Activated naive CD8-positive, alpha-beta T cell treated with anti-CD3 and anti-CD28 coated beads, Interleukin-2, amount 50 U/mL, for 24 hours (primary cell): ENCODE measurements at places on chromosomes 2 and 18.

GRCh38 chr2:181468811-181469210 lies 11.6 kb downstream of the ITGA4 start:
- no peak for DNase-seq

GRCh38 chr2:69116438-69116837 lies 103.5 kb downstream of the ANTXR1 start:
- DNase-seq, result no peak

- DNase-seq, result no peak
These were observed 68.0 kb downstream of the BOLA3 start for GRCh38 chr2:74079522-74080341.

GRCh38 chr2:201854841-201855240 lies 48.5 kb downstream of the CDK15 start:
- DNase-seq, result no peak

GRCh38 chr2:126381091-126381490 lies 274.9 kb upstream of the GYPC start:
- DNase-seq, result no peak

DNA sequence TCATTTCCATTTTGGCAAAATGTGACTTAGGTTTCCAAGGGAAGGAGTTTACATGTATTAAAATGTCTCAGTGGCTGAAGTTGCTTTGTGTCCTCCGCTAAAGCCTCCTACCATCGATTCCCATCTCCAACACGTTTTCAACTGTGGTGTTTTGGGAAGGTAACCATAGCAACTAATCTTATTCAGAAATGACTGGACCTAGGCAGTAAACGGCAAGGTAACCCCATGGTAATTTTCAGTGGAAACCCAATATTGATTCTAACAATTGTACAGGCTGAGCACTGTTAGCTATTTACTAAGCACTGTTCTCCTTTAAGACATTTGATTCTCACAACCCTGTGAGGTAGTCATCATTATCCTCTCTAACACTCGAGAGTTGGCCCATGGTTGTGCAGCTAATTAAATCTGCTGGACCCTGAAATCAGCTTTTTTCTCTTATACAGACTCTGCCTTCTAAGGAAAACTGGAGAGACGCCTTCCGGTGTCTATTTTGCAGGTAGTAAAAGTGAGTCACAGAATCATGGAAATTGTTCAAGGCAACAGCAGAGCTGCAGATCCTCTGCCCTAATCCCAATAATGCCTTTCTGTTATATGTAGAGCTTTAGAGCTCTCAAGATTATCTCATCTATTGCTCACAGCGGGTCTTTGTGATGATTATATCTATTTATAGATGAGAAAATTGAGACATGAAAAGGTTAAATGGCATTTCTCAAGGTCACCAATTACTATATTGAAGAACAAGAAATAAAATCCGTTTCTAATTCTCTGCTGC lies 36.2 kb downstream of the FASTKD2 start:
- DNase-seq, result no peak

GRCh38 chr2:224545884-224546644 lies 39.1 kb downstream of the CUL3 start:
- DNase-seq, result no peak

DNA sequence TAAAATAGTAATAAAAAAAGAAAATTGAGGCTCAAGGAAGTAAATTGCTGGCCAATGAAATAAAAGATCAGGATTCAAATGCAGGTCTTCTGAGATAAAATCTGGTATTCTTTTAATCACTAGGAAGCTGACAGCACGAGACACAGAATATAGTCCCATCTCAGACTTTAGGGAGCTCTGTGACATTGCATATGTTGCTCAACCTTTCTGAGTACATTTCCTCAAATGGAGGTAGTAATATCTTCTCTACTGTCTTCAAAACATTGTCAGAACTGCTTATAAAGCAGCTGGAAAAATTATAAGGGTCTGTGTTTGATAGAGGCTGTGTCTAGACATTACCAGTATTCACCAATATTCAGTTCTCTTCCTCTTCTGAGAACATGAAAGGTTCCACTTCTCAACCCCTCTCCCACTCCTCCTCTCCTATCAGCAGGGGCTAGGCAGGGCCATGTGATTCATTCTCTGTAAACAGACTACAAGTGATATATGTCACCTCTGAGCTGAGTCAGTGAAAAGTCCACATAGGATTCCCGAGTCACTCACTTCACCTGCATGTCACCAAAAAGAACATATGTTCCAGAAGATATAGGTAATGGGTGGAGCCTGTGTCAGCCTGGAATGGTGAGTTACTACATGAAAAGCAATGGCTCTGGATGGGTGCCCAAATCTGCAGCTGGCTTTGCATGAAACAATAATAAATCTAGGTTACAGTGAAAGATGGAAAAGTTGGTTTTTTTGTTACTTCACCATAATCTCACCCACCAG lies 7.1 kb downstream of the KCNE4 start:
- DNase-seq, result no peak

DNA sequence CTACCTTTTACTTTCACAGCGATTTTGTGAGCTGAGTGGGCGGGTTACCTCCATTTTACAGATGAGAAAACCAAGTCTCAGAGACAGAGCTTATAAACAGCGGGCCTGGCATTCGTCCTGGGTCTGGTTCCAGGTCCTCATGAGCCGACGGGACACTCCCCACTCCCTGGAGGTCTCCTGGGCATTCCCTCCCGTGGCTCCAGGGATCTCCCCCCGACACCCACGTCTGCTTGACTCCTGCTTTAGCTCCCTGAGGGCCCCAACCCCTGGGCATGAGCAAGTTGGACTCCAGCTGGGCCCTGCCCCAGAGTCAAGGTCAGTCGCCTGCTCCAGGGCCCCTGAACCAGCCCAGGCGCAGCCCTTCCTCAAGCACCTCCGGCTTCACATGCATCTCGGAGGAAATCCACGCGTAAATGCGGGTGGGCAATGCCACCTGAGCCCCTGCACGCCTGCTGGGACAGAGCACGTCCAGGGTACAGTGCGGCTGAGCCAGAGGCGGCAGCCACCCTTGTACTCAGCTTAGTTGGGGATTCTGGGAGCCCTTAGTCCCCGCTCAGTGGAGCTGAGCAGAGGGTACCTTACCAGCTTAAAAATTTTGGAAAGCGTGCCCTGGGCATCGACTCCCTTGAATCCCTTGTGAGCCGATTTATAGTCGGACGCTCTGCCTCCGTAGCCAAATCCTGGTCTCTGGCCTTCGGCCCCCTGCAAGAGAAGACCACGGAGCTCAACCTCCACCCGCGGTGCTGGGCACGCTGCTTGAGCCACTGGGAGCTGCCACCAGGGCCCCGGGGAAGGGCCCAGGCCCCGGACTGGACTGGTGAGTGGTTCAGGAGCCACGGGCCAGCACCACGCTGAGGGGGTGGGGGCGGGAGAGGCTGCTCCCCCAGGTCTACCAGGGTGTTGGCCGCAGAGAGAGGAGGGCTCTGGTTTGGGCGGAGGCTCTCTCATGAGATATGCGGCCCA lies 148.1 kb downstream of the MBP start:
- no peak for DNase-seq

GRCh38 chr2:109601783-109602182 lies 12.0 kb downstream of the SEPTIN10 start:
- DNase-seq, result no peak

- no peak for DNase-seq
These were observed 13.8 kb downstream of the HS1BP3 start for GRCh38 chr2:20637147-20637546.

DNA sequence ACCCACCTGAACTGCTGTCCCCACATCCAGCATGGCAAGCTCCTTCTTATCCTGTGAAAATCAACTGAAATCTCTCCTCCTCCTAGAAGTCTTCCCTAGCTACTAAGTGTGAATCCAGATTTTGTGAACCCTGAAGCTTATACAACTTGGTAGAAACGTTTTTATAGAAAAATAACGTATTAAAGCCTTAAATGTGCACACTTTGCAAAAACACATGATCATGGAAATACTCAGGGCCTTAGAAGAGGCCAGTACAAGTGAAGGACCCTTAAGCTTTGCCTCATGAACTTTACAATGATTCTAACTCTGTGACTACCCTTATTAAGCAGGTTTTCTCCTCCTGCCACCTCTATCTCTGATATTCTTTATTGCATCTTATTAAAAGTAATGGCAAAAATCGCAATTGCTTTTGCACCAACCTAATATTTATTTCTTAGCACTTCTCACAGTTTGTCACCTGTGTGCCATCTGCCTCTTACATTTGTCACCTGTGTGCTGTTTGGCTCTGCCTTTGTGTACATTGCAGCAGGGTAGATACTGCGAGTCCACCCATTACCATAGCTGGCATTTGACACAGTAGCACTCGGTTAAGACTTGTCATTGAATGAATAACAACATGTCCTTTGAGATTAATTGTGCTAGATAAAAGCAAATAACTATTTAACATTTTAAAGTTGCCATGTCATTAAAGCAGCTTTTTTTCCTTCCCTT lies 42.2 kb downstream of the FRZB start:
- DNase-seq, result no peak

DNA sequence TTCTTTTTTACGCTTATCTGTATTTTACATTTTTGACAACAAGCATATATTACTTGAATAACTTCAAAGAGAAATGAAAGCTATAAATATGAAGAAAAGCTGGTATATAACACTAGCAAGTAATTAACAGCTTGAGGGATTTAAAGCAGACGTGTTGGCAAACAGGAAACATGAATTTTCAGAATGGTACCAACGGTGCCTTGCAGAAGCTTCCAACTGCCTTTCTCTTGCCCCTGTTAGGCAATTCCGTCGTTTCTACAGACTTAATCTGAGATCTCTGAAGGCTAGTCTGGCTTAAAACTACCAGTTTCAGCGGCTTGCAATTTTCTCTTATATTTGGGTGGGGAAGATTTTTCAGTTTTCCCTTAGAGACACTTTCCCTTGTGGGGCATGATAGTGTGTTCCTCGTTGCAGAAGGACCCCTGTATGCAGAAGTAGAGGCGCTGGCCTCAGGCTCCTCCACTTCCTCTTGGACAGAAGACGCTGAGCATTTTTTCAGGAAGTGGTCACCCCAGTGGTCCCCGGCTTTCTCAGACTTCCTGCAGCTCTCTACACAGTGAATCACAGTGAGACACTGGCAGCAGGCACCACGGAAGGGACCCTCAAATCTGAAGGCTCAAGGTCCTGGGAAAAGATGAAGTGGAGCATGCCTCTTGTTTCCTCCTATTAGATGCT lies 56.2 kb upstream of the SLC16A14 start:
- peak; percentile 29 for DNase-seq

DNA sequence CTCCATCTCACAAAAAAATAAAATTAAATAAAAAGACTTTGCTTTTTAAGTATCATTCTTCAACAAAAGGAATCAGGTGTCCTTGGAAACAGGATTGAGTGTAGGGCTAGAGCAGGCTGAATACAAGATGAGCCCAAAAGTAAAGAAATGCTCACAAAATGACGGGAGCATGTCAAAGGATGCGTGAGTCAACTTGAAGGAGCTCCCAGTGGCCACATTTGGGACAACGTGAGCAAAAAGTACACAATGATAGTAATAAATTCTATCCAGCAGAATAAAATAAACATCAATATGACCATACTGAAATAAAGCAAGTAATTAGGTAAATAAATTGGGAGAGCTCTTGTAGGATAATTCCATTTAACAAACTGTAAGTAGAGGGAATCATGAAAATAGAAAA lies 220.7 kb downstream of the PHLPP1 start:
- no peak for DNase-seq

- DNase-seq, result peak; percentile 73
These were observed 27.2 kb upstream of the PTPN2 start for GRCh38 chr18:12911025-12911928.

DNA sequence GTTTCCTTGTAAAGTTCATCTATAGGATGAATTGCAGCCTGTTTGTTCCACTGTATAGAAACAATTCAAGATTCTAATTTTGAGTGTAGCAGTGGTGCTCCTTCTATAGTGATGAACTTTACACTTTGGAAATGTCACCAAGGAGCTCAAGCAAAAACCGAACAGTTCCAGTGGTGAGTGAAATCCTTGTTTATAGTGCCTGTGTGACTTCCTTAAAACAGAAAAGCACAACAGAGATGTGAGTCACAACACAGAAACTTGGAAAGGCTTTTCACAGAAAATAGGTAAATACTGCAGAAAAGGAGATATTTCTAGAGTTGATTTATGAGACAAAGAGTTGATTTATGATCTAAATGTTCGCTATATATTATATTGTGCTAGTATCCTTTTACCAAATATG lies 482.0 kb downstream of the PTPRM start:
- no peak for DNase-seq

DNA sequence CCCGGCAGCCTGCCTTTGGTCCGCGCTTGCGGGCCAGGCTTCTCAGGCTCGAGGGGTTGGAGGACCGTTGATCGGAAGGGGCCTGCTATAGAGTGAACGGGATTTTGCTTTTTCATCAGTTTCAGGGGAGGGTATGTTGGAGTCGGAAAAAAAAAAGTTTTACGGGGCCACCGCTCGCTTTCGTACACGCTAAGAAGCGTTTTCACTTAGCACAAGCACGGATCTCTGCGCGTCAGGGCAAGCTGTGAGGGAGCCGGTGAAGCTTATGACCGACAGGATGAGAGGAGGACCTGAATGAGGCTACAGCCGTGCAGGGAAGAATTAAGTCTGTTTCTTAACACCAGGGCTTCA lies 443 bp downstream of the CPSF3 start:
- no peak for DNase-seq

GRCh38 chr18:68735483-68736343 lies 20.8 kb upstream of the TMX3 start:
- DNase-seq, result no peak

DNA sequence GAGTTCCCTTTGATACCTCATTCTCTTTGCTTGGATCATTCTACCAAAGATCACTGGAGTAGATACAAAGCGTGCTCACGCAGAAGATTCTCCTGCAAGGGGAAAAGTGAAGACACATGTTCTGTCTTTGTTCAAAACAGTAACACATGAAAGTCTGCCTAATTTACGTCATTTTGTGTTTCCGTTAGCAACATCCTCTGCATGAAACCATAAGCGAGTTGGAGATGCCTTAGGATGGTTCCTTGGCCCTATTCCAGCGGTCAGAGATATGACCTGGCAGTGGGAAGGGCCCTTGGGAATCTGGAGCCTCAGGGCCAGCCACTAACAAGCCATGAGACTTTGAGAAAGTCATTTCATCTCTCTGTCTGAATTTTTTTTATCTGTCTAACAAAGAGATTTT lies 180.9 kb upstream of the TWIST2 start:
- no peak for DNase-seq

- no peak for DNase-seq
These were observed 111.3 kb upstream of the SLC14A2 start for GRCh38 chr18:45503990-45504389.

GRCh38 chr2:156215656-156216055 lies 116.9 kb downstream of the NR4A2 start:
- no peak for DNase-seq

DNA sequence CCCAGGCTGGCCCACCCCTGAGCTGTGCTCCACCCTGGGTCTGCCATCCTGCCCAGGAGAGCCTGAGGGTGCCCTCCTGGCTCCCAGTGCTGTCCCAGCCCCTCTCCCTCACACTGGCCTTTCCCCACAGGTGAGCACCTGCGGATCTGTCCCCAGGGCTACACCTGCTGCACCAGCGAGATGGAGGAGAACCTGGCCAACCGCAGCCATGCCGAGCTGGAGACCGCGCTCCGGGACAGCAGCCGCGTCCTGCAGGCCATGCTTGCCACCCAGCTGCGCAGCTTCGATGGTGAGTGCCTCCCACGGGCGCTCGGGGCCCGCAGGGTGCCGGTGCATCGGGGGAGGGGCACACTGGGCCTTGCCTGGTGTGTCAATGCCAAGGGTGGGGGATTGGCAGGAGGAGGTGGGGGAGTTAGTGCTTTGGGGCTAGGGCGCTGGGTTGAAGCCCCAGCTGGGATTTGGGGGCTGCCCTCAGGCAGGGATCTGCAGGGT lies 23.5 kb downstream of the GPC1 start:
- no peak for DNase-seq
